Occipital lobe (tissue), 3 donors: ENCODE measurements at places on chromosomes 7 and 10. TPM values are rescaled to one million over a fixed set of nuclear protein-coding genes. Genes with fewer than 3 reads are reported as not detected.

OR2A1 gene
- not detected for total RNA-seq

MAGI2 gene
- 244 TPM for total RNA-seq

AKR1B15 gene
- total RNA-seq: not detected

UNC5B gene
- 3.9 TPM for total RNA-seq

MKX gene
- total RNA-seq: 0.94 TPM

LRRN3 gene
- total RNA-seq: 187 TPM

EPO gene
- not detected for total RNA-seq

GBX1 gene
- total RNA-seq: not detected

SLC26A3 gene
- total RNA-seq: not detected

CASTOR2 gene
- total RNA-seq: 63.0 TPM
